Peyer's patch (tissue), 4 donors: ENCODE measurements at places on chromosomes 4 and X.

DNA sequence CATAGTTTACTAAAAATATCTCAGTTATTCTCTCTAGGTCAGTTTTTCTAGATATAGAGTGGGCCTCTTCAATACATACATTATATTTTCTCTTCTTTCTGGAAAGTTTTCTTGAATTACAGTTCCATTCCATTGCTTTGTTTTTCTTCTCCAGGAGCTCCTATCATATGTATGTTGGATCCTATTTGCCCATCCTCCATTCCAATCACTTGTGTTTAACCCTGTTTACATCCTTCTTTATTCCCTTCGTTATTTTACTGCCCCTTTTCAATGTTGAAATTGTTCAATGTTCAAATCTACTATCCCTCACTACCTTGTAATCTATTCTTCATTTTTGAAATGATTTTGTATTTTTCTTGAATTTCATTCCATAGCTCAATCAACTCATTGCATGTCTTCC, 97.4 kb downstream of the IRF2 start:
- no peak for DNase-seq

DNA sequence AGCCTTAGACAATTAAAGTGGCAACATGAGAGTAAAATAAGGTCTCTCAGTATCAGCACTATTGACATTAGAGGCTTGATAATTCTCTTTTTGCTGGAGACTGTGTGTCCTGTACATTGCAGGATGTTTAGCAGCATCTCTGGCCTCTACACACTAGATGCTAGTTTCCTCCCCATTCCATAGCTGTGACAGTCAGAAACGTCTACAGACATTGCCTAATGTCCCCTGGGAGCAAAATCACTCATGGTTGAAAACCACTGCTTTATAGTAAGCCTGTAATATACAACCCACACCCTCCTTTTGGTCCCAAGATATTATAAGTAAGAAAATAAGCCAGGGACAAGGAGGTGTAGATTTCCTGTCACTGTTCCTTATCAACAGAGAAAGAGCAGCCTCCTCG, 166.0 kb downstream of the FRMPD4 start:
- no peak for DNase-seq

GRCh38 chr4:52249581-52249980, 198.5 kb downstream of the SPATA18 start:
- DNase-seq, result no peak

- DNase-seq, result no peak
Measured at GRCh38 chrX:98506907-98507306, 1623.2 kb downstream of the RPA4 start.

- no peak for DNase-seq
Measured at GRCh38 chr4:76250962-76251361, 559 bp upstream of the FAM47E start.

DNA sequence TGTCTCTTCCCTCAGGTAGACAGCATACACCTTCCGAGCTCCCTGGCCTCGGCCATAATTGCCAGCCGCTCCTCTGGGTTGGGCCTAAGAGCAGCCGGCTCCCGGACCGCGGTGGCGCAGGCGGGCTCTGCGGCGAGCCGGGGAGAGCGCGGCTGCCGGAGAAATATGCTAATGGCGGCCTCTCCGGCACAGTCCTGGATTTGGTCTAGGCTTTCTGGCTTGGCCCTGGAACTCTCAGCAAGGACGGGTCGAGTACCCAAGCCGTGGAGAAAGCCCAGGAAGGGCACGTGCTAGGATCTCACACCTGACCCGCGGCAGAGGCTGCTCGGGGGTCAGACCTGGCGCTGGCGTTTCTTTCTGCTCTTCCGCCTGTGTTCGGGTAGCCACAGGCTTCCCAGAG, 18.6 kb upstream of the ZIC3 start:
- no peak for DNase-seq

DNA sequence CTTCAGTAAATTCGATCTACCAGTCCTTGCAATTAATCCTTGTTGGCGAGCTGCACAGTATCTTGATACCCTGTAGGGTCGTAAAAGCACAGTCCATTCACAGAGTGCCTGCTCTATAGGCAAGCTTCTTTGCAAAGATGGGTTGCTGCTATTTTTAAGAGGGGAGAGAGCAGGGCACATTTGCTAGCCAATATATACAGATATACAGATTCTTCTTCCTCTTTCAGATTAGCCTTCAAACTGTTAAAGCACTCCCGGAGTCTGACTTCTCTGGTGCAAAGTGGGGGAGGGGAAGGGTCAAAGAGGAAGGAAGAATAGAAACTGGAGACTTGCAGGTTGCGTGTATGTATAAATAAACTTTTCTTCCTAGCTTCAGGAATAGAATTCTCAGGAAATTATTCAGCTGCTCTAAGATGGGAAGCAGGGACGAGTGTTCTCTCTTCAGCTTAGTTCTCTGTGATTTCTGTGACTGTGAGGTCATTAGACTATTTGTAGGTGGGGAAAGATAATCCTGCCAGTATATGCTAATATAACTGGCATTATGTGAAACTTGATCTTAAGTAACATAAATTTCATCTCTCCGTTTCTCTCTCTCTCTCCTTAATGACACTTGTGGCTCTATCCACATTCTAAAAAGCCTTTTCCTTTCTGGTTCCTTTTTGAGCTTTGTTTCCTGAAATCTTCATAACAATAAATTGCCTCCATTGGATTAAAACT, at the start of gene CYSLTR1:
Gene CYSLTR1, minus strand, starts transcription at position 242 of the 717 bp plus-strand sequence. CDS start 53,865 bp downstream, outside the sequence.
- no peak for DNase-seq

DNA sequence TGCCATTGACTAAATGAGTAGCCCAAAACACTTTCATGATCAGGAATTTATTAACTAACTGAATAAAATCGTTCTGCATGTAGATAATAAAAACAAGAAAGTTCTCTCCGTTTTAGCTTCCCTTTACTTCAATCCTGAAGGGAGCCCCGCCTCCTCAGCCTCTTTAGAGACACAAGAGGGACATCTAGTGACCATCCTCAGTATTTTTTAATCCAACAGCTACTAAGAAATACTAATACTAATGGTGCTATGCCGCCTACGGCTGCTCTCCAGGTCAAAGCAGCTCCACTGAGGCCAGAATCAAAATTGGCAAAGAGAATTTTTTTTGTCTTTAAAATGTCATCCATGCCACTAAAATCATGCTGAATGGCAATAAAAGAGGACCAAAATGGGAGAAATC, 3.2 kb upstream of the PCDH19 start:
- DNase-seq, result no peak

DNA sequence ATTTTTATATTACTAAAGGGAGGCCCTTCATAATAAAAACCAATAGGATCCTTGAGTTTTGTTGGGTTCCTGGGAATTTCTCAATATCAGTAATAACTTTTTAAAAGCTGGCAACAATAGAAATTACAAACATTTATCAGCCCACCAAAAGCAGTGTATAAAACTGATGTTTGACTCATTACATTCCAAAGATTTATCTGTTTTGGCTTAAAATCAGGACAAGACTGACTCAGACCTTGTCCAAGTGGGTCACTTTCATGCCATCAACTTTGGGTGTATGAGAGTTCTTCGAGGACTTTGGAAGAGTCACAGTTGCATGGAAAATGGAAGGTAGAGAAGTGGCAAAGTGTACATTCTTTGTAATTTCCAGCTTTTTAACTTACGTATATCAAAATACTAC, 102.8 kb downstream of the FRMPD4 start:
- no peak for DNase-seq

GRCh38 chrX:42540146-42540545, 237.8 kb downstream of the PPP1R2C start:
- peak; percentile 61 for DNase-seq

- no peak for DNase-seq
Measured at GRCh38 chr4:177555007-177555574, 112.9 kb upstream of the AGA start.

DNA sequence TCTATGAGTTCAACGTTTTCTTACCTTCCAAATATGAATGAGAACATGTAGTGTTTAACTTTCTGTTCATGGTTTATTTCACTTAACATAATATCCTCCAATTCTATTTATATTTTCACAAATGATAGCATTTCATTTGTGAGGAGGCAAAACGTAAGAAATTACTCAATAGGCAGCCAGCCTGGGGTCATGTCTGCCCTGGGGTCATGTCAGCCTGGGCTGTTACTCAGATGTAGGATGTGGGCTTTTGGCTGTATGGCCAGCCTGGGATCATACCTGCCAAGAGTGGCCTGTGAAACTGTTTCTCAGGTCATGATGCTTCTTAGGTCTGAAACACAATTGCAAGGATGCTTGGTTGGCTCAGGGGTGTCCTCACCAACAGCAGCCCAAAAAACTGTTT, 187.0 kb downstream of the FBXO8 start:
- DNase-seq, result no peak

- DNase-seq, result no peak
Measured at GRCh38 chrX:136747003-136747986, 33.4 kb downstream of the ARHGEF6 start.

- DNase-seq, result no peak
Measured at GRCh38 chr4:83440899-83441298, 14.7 kb downstream of the HELQ start.

- no peak for DNase-seq
Measured at GRCh38 chr4:187617113-187617512, 378.5 kb upstream of the ZFP42 start.

GRCh38 chrX:57821703-57822387, 88.4 kb downstream of the ZXDA start:
- peak; percentile 53 for DNase-seq

- no peak for DNase-seq
Measured at GRCh38 chr4:57378766-57379165, 268.6 kb upstream of the IGFBP7 start.

DNA sequence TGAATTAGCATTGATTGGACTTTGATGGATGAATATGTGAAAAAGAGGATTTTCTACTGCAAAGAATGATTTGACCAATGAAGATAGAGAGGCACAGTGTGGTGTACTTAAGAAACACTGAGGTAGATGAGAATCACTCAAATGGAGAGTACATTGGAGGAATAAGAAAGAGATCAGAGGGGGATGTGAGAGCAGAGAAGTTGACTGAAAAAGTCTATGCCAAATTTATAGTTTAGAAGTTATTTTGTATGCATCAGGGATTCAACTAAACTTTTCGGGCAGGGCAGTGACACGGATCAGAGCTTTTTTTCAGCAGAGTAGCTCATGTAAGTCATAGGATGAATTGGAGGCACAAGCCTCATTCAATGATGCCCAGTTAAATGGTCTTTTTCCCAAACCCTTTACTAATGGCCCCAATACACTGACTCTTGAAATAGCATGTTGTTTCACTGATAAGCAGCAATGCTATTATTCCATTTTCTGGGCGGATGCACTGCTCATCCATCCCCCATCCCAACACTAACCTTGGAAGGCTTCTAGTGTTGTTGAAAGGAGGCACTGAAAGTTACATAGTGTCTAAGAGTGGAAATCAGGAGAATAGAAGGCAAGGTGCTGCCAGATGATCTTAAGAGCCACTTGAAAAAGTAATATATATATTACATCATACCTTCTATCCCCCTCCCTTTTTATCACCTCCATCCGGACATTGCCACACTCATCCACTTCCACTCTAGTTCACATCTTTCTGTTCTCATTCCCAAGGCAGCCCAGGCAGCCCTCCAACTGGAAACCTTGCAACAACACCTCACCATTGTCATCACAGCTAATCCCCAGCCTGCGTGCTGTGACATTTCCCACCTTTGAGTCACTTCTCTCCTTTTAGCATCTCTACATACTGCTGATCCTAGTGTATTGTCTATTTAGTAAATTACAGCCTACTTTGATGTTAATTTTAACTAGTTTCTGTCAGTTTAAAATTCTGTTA, 46.1 kb downstream of the ARHGAP24 start:
- DNase-seq, result no peak

DNA sequence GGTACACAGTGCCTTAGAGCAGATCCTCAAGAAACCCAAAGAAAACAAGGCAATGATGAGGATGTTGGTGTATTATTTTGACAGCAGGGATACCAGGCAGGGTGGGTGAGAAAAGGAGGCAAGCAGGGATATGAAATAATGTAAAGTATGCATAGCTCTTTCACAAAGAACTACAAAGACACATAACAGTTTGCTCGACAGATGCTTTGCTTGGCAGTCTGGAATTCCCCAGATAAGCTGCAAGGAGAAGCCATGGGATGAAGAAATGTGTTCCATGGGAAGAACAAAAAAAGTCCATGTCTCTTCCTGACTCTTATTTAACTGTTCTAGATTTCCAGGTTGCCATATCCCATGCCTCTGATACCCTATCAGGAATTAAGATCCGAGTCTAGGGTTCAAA, 75.4 kb downstream of the FAM13A start:
- DNase-seq, result no peak

DNA sequence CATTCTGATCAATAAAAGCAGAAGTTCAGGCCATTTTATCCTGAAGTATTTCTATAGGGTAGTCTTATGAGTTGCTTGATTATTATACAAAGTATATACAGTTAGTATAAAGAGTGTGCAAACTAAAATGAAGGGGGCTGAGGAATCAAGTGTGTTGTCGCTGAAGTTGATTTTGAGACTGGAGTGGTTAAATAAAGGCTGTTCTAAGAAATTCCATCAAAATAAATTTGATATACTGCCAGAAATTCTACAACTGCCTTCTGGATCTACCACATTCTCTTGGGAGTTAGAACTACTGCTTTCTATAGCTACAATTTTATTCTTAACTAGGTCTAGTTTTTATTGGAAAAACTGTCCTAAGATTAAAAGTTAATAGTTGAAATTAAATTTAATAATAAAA, 12.4 kb downstream of the EDNRA start:
- no peak for DNase-seq

DNA sequence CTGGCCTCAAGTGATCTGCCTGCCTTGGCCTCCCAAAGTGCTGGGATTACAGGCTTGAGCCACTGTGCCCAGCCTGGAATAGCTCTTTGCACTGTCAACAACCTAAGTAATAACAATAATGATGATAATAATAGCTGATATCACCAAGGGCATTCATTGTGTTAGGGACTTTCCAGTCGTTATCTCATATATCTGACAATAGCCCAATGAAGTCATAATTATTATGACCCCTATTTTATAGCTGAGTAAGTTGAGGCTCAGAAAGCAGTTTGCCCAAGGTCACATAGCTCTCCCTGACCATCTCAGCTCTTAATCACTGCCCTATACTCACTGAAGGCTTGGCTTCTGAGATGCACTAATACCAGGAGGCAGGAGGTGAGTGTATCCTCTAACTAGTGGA, 18.7 kb upstream of the MAP7D3 start:
- DNase-seq, result no peak

GRCh38 chr4:158824425-158825274, 55.8 kb downstream of the FNIP2 start:
- no peak for DNase-seq

- DNase-seq, result no peak
Measured at GRCh38 chrX:135484641-135485289, 35.7 kb upstream of the INTS6L start.

GRCh38 chr4:151640381-151640780, 120.4 kb downstream of the GATB start:
- DNase-seq, result no peak

DNA sequence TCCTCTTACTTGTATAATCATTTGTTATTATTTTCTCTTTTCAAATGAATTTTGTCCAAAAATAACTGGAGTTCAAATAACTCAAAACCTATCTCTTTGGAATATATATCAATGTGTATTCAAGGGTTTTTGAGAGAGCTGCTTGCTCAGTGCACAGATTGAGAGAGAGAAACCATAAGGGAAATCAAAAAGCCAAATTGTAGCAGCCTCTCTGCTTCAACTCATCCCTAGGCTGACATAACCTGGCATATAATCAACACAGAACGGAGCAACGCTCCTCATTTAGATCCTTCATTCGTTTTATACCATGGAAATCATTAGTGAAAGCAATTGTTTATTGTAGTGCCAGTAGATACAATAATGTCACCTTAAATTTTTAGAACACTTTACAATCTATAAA, 1.8 kb upstream of the GPM6A start:
- DNase-seq, result no peak

GRCh38 chrX:10633722-10634121, 13.3 kb upstream of the MID1 start:
- DNase-seq, result no peak
